Hippocampal formation (tissue), 2 donors: ENCODE measurements at places on chromosomes 3 and 15.

GRCh38 chr3:143924522-143925285, 46.9 kb upstream of the DIPK2A start:
- DNase-seq, result no peak

DNA sequence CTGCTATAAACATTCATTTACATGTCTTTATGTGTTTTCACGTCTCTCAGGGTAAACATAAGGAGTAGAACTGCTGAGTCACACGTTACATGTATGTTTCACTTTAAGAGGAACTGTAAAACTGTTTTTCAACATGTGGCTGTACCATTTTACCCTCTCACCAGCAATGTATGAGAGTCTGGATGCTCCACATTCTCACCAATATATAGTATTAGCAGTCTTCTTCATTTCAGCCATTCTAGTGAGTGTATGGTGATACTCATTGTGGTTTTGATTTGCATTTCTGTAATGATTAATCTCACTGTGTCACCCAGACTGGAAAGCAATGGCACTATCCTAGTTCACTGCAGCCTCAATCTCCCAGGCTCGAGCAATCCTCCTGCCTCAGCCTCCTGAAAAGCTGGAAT, 37.1 kb downstream of the PHC3 start:
- no peak for DNase-seq

- no peak for DNase-seq
Observed at GRCh38 chr3:133856316-133856715, 39.4 kb downstream of the RAB6B start.

- no peak for DNase-seq
Observed at GRCh38 chr3:140378571-140379340, 299.1 kb upstream of the TRIM42 start.

DNA sequence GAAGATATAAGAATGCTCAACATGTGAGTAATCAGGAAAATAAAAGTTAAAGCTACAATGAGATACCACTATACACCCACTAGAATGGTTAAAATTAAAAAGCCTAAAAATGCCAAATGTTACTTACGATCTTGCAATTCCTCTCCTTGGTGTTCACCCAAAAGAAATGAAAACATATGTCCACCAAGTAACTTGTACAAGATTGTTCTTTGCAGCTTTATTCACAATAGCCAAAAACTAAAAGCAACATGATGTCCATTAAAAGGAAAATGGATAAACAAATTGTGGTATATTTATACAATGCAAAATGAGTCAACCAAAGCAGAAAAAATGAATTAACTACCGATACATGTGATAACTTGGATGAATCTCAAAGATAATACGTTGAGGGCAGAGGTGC, 301.6 kb upstream of the THBS1 start:
- no peak for DNase-seq

- DNase-seq, result no peak
Observed at GRCh38 chr15:56984681-56985481, 66.4 kb downstream of the TCF12 start.

DNA sequence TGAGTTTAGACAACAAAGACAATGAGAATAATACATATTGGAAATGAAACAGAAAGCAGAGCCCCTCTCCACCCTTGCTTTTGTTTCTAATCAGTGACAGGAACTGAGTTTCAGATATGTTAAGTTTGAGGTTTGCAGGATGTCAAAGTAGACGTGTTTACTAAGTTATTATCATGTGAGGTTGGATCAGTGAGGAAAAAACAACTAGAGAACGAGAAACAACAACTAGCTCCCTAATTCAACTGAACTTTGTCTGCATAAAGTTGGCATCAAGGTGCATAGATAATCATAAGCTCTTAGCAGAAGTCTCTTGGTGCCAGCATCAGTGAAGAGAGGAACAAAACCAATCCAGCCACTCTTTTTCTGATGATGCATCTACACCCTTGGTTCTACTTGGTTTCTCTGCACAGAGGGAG, 491.1 kb upstream of the NR2F2 start:
- DNase-seq, result no peak

- DNase-seq, result no peak
Observed at GRCh38 chr15:96047255-96047931, 283.1 kb upstream of the NR2F2 start.

DNA sequence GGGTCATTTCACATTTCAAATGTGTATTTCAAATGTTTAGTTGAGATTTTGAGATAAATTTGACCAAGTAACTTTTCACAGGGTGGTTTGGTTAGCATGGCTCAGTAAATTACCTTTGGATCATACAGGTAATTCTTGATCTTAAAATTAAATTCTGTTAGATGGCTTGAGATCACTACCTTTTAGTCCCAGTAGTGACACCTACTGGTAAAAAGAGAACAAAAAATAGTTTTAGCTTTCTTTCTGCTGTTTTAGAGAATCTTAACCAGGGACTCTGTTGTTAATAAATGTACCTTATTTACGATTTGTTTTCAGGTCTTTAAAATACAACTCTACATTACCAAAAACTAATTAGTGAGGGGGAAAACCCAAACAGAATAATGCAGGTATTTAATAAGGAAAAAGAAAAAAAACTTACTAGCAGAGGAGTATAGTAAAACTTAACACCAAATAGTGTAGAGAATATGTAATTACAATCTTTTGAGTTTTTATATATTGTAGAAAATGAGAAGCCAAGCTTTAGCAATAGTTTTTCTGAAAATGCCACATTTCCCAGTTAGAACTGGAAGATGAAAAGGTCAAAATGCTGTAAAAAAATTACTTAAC, 620.3 kb upstream of the AGTR1 start:
- DNase-seq, result peak; percentile 48

GRCh38 chr3:158273656-158274055, 163.8 kb downstream of the RSRC1 start:
- DNase-seq, result no peak

GRCh38 chr15:82300883-82301282, 38.3 kb downstream of the SAXO2 start:
- DNase-seq, result no peak

- DNase-seq, result no peak
Observed at GRCh38 chr15:75193976-75194375, 7.7 kb upstream of the C15orf39 start.

- no peak for DNase-seq
Observed at GRCh38 chr3:193809106-193809505, 216.1 kb downstream of the OPA1 start.

GRCh38 chr3:193829781-193830180, 236.8 kb downstream of the OPA1 start:
- DNase-seq, result no peak

DNA sequence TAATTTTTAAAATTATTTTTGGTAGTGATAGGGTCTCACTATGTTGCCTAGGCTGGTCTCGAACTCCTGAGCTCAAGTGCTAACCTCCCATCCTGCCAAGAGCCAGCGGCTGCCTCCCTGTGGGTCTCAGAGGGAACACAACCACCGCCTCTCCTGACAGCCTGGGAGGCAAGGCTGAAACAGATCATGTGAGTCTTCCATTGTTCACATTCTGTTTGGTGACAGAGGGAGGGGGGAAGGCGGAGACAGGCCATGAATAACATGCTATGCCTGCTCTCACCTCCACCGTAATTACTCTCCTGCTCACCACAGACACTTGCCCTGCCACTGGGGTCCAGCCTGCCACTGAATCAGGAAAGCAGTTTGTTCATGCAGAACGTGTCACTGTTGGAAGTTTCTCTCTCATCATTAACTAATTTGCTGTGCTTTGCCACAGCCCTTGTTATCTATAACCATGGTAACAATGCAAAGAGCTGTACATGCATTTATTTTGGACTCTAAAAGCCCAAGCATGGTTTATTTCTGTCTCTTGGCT, 78.4 kb upstream of the RASGRF1 start:
- peak; percentile 51 for DNase-seq

GRCh38 chr3:86563400-86563970, 427.5 kb downstream of the VGLL3 start:
- no peak for DNase-seq

DNA sequence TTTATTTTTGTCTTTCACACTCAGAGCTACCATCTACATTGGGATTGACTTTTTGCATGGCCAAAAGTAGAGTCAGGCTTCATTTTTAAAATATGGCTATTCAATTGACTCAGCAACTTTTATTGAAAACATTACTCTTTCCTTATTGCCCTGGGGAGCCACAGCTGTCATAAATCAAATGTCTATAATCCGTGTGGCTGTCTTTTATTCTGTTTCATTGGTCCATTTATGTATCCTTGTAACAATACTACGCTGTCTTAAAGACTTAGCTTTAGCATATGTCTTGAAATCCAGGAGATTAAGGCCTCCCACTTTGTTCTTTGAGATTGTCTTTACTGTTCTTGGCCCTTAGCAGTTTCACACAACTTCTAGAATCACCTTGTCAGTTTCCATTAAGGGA, 55.2 kb downstream of the CEMIP start:
- no peak for DNase-seq

DNA sequence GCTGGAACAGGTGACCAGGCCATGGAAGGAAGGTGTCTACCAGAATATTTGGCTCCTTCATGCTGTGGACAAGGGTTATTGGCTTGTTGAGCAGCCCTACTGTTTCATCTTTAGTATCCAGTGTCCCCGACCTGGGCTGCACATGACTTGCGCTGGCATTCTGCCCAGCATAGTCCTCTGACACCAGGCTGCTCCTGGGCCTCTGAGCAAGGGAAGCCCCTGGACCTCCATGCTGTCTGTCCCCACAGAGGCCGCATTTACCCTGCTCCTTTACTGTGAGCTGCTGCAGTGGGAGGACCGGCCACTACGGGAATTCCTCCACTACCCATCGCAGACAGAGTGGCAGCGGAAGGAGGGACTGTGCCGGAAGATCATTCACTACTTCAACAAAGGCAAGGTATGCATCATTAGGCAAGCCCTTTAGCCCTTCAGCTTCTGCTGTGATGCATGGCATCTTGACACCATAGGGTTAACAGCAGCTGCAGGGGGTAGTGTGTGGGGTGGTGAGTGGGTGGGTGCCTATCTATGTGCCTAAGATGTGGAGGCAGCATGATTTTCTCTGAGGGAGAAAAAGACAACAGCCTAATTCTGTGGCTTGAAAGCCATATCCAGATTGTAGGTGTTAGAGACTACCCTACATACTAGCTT, 44.0 kb upstream of the MANF start:
- DNase-seq, result no peak

DNA sequence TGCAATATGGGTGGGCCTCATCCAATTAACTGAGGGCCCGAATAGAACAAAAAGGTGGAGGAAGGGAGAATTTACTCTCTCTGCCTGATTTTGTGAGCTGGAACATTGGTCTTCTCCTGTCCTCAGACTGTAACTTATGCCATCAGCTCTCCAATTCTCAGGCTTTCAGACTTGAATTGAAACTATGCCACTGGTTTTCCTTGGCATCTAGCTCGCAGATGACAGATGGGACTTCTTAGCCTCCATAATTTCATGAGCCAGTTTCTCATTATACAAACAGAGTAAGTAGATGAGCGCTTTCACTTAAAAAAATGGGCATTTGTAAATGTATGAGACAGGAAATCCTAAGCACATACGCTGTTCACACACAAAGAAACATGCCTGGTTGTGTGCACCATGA, 8.7 kb upstream of the PTX3 start:
- DNase-seq, result no peak

GRCh38 chr3:46971742-46972141, 4.8 kb downstream of the CCDC12 start:
- no peak for DNase-seq

- no peak for DNase-seq
Observed at GRCh38 chr3:17028363-17028762, 143.6 kb downstream of the PLCL2 start.

DNA sequence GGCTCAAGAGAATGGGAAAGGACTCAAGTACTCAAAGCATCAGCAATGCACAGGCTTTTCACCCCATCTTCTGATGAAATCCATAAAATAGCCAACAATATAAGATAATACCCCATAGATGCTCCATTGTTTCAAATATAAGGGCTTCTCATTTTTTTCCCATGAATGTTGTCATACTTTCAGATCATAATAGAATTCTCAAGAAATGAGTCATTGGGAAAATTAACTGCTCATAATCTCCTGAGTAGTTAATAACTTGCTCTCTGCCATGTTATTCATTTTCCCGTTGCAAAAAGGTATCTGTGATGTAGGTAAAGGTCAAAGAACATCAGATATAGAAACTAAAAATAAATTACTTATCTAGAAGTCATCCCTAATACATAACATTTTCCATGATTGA, 121.9 kb downstream of the NSUN3 start:
- no peak for DNase-seq

DNA sequence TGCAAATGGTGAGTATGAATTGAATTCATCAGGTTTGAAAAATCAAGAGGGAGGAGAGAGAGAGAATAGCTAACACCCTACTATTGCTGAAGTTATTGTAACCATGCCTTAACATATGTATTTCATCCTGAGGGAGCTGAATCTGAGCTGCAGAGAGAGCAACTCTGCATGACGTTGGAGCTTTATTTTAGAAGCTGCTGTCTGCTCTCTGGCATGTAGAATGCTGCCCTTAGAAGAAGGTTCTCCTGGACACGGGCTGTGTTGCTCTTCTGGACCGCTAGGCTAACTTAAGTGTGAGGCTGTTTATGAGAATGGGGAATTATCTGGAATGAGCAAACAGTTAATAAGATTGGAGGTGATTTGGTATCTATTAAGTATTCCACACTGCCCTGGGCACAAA, 814.6 kb downstream of the AGBL1 start:
- no peak for DNase-seq

DNA sequence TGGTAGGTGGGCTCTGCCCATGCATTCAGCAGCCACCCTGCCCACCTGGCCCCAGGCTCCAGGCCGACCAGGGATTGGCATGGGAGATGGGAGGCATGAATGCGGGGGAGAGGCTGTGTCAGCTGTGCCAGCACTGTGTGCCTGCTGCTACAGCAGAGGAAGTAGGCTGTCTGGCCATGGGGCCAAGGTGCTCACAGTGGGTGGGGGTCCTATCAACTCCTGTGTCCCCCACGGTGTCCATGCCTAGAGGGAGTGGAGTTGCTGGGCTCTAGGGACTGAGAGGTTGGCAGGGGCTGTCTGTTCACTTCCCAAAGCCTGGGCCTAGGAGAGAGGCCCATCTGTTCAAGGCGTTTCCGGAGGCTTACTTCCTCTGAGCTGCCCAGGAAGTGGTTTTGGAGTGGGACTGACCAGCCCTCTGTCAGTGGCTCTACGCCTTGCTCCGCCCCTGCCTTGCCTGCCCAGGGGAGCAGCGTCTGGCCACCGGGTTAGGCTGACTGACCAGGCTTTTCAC, 5.8 kb downstream of the PRKCD start:
- DNase-seq, result no peak

GRCh38 chr3:185094697-185095096, 58.2 kb downstream of the C3orf70 start:
- no peak for DNase-seq

GRCh38 chr15:61318802-61319525, 89.9 kb upstream of the RORA start:
- DNase-seq, result no peak

DNA sequence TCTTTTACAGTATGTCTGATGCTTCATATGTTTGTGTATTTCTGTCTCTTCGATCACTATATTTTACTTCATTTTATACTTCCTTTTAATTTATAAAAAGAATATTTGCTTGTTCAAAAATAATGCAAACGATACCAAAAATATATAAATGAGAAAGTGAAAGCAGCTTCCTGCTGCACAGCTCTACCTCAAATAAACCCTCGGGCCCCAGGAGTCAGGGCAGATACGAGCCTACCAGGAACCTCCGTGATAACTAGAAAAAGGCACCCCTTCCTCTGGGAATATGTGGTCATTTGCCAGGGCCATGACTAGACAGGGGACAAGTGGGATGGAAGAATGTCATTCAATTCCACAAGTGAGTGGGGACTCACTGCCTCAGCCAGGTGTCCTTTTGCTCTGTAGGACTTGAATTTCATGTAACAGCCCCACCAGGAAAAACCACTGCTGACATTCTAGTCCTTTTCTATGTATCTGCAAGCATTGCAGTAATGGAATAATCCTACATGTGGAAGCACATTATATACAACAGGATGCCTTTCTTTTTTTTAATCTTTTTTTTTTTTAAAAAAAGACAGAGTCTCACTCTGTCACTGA, 133.3 kb downstream of the SUCLG2 start:
- DNase-seq, result no peak
